Stimulated activated CD4-positive, alpha-beta T cell treated with anti-CD3 and anti-CD28 coated beads, Interleukin-1b, Interleukin-23, amount 100 ng/mL, for 48 hours (primary cell): ENCODE measurements at places on chromosomes 7 and 10.
A peak's percentile ranks its signal among the peaks of the same experiment; 100 is the strongest.

DNA sequence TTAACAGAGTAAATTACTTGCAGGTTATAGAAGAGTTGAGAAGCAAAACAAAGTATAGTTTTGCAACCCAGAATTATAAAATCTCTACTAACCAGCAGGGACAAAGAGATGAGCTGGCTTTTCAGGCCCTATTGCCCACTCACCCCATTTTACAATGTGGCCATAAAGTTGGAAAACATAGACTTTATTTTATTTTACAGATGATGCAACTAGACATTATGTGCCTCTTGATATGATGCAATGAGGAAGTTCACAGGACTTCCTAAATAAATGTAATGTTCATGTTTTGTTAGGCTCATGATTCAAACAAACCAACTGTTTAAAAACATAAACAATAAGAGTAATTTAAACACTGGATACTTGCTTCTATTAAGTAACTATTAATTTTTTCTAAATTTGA is 141.1 kb upstream of the WNT16 start:
- DNase-seq, result no peak

DNA sequence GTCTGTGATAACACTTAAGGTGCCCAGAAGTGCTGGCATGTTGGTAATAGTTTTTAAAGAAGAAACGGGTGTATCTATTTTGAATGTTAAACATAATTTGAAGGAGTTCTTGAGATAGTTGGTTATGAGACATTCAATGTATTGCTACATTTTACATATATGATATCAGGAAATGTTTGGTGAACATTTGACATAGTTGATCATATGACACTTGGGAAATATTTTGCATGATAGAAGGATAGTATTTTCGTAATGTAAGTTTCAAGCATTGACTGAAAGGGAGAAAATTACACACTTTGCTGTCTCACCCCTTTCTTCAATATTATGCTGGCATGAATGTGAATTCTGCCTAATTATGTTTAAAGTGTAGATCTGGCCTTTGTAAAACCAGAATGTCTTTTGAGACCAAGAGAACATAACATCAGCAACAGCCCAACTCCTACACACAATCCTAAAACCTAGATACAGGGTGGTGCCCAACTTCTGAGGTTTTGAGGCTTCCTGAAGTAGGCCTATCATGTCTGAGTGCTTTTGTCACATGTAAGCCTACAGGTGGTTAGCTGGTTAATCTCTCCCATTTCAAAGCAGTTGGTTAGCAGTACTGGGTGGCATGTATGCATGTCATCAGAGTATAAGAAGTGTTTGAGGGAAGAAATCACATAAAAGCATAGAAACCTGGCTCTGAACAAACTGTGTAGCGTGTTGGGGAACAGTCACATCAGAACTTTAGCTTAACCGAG is 2.1 kb downstream of the ADD3 start:
- DNase-seq, result peak; percentile 57

- DNase-seq, result no peak
Observed at GRCh38 chr10:8835453-8836167, 781.1 kb downstream of the GATA3 start.

- DNase-seq, result no peak
Observed at GRCh38 chr10:84290235-84290634, 38.2 kb upstream of the CCSER2 start.

DNA sequence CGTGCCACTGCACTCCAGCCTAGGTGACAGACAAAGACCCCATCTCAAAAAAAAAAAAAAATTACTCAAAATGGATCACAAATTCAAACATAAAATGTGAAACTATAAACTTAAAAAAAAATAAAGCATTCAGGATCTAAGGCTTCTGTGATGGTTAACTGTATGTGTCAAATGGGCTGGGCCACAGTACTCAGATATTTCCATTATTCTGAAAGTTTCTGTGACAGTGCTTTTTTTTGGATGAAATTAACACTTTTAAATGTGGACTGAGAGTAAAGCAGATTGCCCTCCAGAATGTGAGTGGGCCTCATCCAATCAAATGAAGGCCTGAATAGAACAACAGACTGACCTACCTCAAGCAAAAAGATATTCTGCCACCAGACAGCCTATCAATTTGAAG is 26.0 kb downstream of the ARHGAP12 start:
- DNase-seq, result no peak

- no peak for DNase-seq
Observed at GRCh38 chr10:121099592-121099991, 248.4 kb downstream of the WDR11 start.

DNA sequence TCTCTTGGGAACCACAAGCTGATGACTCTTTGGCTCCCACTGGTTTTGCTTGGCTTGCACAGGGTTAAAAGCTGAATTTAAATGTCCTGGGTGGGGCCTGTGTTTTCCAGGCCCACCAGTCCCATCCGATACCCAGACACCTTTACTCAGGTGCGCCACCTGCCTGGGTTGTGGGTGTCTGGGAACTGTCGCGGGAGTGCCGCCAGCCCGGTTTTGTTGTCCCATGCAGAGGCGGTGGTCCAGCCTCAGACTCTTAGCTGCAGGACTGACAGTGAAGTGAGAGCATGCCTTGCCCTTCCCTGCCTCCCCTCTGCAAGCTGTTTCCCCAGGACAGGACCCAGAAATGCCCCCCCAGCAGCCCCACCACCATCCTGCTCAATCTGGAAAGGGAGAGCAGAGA is 255.6 kb upstream of the ZNF32 start:
- no peak for DNase-seq

GRCh38 chr7:116226664-116227063 is 16.3 kb downstream of the TES start:
- DNase-seq, result no peak

- no peak for DNase-seq
Observed at GRCh38 chr7:112154690-112155089, 51.5 kb downstream of the DOCK4 start.

GRCh38 chr7:69225259-69225943 is 372.9 kb upstream of the AUTS2 start:
- DNase-seq, result no peak

DNA sequence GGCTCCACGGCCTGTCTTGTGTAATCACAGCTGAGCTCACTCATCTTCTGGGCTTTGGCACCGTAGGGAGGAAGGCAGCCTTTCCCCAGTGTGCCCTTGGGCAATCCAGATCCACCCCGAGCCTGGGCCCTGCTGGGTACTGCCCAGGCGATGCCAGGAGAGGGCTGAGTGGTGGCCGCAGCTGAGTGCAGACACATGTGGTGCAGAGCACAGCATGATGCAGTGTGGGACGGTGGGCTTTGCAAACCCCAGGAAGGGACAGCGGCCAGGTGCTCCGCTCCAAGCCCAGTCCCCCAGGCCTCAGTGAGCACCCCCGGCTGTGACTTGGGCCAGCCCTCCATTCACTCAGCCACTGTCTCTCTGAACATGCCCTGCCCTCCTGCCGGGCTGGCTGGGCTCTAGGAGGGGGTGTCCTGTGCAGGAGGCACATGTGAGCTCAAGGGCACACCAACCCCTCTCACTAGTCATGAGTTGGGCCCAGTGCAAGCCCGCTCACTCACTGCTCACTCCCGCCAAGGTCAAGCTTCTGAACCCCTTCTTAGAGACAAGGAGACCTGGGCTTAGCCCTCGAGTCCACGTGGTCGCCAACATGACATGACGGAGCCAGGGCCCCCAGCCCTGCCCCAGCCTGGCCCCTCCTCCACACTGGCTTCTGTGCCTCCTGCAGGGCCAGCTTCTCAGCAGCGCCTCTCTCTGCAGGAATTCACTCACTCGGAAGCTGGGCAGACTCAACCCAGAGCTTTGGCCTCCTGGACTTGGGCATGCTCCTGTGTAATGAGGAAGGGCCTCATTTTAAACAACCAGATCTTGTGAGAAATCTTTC is 77.5 kb upstream of the INSIG1 start:
- DNase-seq, result no peak

- no peak for DNase-seq
Observed at GRCh38 chr10:109386101-109386500, 537.2 kb downstream of the XPNPEP1 start.

DNA sequence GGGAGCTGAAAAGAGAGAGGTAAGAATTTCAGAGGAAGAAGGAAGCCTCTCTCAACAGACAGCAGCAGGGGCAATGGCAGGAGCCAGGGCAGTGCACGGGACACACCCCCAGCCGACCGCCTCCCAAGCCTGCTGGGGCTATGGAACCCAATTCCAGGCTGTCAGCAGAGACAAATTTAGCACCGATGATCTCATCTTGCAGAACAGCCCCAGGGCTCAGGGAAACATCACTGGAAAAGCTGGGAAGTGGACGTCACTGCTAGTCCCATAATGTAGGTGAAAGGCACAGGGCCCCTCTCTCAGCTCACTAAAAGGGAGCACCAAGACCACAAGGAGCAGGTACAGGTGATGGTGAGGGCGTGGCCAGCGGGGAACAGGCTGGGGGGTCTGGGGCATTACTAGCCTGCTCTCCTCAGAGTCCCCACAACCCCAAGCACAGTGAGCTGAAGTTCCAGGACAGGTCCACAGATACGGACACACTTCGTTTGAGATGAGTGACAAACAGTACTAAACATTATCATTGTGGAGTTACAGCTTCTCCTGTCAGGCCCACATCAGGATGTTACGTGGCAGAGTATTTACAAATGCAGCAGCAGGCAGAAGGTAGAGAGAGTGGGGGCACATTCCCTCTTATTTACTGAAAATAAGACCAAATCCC is 103.7 kb downstream of the PLXNA4 start:
- DNase-seq, result no peak

- DNase-seq, result no peak
Observed at GRCh38 chr10:52965509-52965908, 192.9 kb upstream of the MBL2 start.

GRCh38 chr7:120838281-120838682 is 19.7 kb downstream of the TSPAN12 start:
- DNase-seq, result no peak

DNA sequence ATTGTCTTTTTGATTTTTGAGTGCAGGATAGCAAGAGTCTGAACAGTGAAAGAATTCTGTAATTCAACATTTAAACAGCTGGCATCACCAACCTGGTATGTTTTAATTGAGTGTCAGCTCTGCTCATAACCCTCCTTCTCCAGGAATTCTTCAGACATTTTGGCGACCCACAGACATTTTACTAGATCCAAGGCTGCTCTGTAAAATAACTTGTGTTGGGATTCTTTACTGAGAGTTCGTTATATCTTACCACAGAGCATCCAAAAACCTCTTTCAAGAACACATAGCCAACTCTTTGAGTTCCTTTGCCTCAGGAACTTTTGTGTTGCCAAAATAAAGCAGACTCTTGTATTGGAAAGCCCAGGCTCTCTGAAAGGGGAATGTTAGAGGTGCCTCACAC is 27.7 kb upstream of the SORCS3 start:
- DNase-seq, result no peak

- DNase-seq, result no peak
Observed at GRCh38 chr7:11430112-11430511, 401.9 kb downstream of the THSD7A start.

- DNase-seq, result no peak
Observed at GRCh38 chr10:106268000-106268399, 896.5 kb downstream of the SORCS1 start.

DNA sequence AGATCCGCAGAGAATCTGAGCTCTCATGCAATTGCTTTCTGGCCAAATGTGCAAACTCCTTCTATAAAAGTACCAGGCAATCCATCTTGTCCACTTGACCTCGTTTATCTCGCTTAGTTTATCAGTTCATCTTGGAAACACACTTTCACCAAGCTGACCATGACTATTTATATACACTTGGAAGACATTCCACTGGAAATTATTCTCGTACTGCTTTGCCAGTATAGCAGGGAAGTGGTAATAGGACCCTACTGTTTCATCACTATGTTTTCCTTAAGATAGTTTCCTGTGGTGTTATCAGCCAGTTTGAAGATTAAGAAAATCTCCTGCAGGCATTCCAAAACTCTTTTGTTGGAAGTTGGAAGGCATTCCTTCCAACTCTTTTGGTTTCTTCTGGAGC is 115.3 kb upstream of the FAM171A1 start:
- no peak for DNase-seq

- DNase-seq, result no peak
Observed at GRCh38 chr10:74223755-74224529, 72.9 kb downstream of the ADK start.

DNA sequence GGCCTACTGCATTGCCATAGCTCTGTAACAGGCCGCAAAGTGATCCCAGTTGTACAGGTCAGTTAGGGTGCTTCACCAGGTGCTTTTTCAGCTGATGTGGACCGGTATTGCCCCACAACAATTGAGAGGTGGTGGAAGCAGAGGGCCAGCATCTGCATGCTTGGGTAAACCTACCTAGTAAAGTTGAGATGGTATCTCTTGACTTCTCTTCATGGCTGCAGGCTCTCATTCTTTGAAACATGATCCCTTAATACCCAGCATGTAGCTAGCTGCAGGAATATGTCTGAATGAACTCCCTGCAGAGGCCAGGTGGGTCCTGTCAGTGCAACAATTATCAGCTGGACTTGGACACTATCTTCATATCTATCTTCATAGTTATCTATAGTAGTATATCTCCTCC is 60.7 kb upstream of the CCDC6 start:
- DNase-seq, result no peak

- DNase-seq, result no peak
Observed at GRCh38 chr7:155276800-155277375, 20.8 kb upstream of the INSIG1 start.

GRCh38 chr7:128437426-128438332 is 18.0 kb upstream of the HILPDA start:
- DNase-seq, result no peak

- DNase-seq, result no peak
Observed at GRCh38 chr7:107951172-107951787, 51.7 kb downstream of the LAMB1 start.

- no peak for DNase-seq
Observed at GRCh38 chr10:72808001-72808400, 85.5 kb upstream of the OIT3 start.

GRCh38 chr7:136009488-136010079 is 32.4 kb upstream of the MTPN start:
- DNase-seq, result no peak

GRCh38 chr7:28986028-28986764 is 28.1 kb upstream of the TRIL start:
- DNase-seq, result no peak

GRCh38 chr7:33108554-33109004 is 625 bp downstream of the RP9 start:
- DNase-seq, result peak; percentile 11

DNA sequence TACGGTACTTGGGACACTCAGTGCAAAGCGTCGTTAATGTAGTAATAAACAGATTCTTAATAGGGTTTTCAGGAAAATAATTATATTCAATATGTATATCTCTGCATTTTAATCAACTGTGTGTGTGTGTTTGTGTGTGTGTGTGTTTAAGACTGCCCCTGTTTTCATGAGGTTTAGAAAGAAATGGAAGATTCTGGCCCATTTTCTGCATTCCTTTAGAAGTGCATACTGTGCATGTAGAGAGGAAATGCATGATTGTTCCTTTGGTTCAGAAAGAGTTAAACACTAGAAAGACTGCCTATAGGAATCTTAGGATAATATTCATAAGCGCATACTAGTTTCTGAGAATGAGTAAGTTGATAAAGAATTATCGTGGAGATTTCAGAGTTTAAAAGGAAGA is 975 bp downstream of the CNTNAP2 start:
- no peak for DNase-seq
